Central memory CD8-positive, alpha-beta T cell (primary cell): ENCODE measurements at places on chromosomes 5 and 9.

DNA sequence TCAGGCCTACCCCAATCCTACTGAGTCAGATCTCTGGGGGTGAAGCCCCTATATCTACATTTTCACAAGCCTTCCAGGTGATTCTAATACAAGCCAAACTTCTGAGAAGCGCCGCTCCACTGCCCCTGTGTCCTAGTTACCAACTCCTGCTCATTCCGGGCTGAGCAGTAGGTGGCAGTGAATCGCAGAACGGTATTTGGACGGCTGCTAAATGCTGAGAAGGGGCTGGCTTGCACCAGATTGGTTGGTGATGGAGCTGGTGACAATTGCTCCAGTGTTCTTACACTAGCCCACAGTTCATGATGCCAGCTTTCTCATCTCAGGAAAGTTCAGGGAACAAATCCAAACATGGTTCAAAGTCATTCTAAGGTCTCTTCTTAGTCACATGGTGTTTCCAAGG lies 31.1 kb upstream of the FGF1 start:
- DNase-seq = no peak

DNA sequence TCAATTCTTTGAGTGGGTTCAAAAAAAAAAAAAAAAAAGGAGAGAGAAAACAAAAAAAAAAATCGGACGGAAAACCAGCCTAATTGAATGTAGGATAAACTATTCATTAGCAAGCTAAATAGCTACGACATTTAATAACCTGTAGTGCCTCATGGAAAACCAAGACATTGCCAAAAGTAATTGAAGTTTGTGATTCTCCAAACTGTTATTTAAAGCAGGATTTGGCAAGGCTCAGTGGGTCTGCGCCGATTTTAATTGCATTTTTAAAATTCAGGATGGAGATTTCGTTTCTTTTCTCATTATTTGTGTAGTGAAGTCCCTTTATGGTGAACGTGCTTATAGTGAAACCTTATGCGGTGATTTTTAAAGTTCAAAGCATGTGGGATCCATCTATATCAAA lies 127.2 kb upstream of the NFIB start:
- no peak for DNase-seq

DNA sequence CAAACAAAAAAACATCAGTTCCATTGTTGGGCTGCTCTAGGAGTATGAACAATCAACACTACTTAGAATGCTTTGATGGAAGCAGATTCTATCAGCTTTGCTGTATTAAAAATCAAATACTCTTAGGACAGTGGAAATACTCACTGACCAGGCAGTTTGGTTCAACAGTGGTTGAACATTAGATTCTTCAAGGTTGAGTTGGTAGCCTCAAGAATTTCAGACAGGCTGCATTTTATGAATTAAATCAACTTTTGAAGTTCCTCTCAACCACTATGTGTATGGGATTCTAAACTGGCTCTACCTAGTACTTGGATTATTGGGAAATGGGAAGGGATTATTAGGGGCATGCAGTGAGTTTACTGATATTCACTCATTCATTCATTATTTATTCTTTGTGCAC lies 35.0 kb downstream of the ACTBL2 start:
- DNase-seq = no peak

GRCh38 chr9:20271096-20271495 lies 351.2 kb downstream of the MLLT3 start:
- no peak for DNase-seq

GRCh38 chr5:56229111-56229510 lies 4.0 kb downstream of the ANKRD55 start:
- DNase-seq = no peak

- DNase-seq = no peak
These were observed 233.7 kb upstream of the MSX2 start for GRCh38 chr5:174490728-174491127.

DNA sequence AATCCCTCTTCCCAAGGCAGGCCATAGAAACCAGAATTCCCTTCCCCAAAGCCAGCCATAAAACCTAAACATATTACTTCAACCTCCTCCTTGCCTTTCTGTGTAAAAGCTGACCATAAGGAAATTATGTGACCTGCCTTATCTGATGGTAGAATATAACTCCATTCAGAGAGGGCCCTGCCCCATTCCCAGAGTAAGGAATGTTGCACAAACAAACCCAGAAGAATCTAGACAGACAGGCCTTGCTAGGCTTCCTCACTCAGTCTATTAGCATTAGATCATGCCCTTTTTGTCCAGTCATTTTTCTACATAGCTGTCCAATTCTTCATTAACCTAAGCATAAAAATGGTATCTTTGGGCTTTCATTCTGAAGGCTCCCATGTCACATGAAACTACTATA lies 17.8 kb upstream of the IFNB1 start:
- DNase-seq = no peak

DNA sequence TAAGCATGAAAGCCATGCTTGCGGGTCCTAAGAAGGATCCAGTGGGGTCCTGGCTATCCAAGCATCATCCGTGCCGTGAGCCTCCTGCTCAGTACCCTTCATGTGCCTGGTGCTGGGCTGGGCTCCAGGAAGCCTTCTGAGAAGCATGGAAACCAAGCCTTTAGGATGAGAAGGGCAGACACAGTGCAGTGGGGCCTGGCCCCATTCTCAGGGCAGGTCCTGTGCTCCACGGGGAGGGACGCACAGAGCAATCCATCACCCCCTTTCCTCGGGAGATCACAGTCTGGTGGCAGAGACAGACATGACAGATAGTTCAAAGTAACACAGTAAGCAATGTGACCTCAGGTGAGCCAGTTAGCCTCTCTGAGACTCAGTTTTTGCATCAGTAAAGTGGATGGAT lies 76.9 kb downstream of the RGS3 start:
- no peak for DNase-seq

GRCh38 chr9:38443181-38443580 lies 18.9 kb upstream of the IGFBPL1 start:
- no peak for DNase-seq

GRCh38 chr9:91248707-91249106 lies 113.0 kb downstream of the AUH start:
- no peak for DNase-seq

- DNase-seq = no peak
These were observed 31.8 kb downstream of the TENT4A start for GRCh38 chr5:6744841-6745705.

DNA sequence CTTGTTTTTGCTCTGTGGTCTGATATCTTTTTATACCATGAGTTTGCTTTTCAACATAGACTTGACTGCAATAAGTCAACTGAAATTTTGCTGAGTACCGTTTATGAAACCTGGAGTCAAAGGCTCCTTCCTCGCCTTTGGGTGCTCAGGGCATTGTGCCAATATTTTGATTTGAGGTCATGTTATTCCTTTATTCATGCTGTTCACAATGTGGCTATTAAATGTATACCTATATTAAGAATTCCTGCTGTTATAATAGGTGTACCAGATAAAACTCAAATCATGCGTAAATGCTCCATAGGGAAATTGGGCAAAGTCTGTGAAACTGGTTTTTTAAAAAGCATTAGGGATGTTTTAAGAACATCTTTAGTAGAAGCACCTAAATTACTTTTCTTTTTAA lies 334.0 kb upstream of the NUDT12 start:
- no peak for DNase-seq

DNA sequence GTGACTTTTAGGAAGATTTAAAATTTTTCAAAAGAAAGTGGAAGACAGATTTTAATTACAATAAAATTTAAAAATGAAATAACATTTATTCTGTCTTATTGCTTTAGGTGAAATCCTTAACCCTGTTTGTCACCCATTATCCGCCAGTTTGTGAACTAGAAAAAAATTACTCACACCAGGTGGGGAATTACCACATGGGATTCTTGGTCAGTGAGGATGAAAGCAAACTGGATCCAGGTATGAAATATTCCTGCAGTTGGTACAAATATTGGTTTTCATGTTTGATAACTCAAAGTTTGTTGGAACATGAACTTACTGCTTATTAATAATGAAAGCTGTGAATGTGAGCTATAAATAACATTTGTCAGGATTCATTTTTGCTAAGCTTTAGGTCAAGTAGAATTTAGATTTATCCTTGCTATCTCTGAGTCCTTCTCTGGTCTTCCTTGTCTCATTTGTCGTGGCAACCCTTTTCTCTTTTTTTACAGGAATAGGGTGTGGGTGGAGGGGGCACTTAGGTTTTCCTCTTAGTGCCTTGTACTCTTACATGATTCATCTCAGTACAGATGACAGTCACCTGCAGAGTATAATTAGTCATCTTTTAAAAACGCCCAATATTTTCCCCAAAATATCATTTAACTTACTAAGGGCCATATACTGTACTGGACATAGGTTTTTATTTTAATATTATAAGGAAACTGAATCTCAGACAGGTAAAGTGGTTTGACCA lies 95.3 kb upstream of the RASGRF2 start:
- DNase-seq = no peak

DNA sequence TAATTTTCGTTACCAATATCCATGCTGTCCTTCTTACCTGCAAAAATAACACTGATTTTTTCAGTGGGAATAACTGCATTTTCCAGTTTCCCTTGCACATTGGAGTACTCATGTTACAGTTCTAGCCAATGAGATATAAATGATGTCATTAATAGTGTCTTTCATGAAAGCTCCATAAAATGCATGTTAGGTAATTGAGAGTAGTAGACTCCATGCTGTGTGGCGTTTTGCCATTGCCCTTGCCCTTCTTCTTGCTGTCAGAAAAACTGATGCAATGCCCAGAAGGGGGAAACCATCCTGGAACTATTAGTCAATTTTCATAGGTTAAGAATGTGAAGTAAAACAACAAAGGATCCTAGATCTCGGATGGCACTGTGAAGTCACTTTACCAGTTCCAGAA lies 1765.3 kb downstream of the EFNA5 start:
- no peak for DNase-seq

DNA sequence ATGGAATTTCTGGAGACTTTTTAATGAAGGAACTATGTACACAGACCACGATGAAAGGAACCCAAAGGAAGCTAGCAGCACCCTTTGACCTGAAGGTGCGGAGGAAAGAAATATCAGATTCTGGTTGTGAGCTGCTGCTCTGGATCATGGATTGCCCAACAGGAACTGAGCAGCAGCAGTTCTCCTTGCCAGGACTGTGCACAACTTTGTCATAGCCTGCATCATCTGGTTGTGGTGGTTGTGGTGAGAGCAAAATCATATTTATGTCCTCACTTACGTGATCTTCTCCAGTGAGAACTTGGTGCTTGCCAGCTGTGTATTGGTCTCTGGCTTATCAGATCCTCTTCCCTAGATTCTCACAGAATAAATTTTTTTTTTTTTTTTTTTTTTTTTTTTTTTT lies 70.7 kb upstream of the LPAR1 start:
- no peak for DNase-seq

- DNase-seq = no peak
These were observed 11.4 kb downstream of the ADGRV1 start for GRCh38 chr5:90570034-90570433.

DNA sequence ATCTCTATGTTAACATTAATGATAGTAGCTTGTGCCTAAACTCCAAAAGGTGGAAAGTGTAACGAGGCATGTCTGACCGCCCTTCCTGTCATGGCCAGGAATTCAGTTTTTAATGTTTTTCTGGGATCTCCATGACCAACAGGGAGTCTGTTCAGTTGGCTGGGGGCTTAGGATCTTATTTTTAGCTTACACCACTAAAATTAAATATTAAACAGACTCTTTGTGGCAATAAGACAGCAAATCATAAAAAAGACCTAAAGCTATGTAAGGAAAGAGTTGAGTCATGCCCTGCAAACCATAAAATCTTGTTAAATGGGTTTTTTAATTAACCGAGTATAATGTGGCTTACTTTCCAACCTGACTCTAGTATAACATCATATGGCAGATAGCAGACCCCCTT lies 247.8 kb downstream of the DIRAS2 start:
- no peak for DNase-seq

- DNase-seq = no peak
These were observed 1.9 kb downstream of the RASEF start for GRCh38 chr9:83061036-83061435.

GRCh38 chr9:6551136-6551535 lies 94.4 kb downstream of the GLDC start:
- no peak for DNase-seq

GRCh38 chr5:139763280-139763929 lies 32.2 kb upstream of the PSD2 start:
- no peak for DNase-seq

DNA sequence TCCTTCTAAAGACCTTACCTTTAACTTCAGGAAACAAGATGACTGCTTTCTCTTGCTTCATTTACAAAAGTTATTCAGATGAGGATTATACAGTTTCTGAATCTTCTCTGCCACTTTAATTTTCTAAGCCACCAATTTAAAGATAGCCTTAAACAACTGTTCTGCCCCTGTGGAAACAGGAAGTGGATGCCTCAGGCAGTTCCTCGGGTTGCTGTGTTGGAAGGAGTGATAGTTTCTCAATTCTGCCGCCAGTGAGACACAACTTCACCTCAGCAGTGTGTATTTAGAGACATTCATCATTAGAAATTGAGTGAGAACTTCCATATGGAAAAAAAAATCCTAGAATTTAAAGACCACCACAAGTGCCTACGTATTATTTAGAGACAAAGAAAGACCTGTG lies 475.1 kb upstream of the WWC1 start:
- DNase-seq = no peak

DNA sequence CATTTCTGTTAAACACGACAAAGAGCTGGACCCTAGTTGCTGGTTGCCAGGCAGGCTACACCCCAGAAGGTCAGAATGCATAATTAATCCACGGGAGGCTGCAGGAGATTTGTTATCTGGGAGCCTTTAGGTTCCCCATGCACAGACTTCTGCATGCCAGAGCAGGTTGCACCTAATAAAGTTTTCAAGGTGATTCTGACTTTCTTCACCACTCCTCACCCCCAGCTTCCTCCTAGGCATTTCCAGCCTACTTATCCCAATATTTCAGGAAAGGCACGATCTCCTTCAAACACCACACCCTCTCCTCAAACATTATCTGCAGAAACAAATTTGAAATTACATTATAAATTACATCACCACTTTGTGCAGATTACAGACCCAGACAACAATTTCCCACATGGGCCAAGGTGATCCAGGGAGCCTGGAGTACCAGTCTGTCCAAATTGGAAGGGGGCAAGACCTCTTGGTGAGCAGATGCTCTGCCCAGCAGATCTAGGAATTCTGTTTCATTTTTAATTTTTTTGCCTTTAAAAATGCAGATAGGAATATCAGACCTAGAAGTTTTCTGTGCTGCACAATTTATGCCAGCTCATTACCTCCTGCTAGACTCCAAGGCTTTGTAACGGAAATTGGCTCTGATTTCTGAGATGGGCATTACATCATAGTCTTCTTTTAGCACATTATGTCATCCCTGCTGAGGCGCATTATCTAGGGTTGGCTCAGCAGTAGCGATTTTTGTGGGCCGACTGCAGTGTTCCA lies 363.4 kb upstream of the SLC30A5 start:
- no peak for DNase-seq

DNA sequence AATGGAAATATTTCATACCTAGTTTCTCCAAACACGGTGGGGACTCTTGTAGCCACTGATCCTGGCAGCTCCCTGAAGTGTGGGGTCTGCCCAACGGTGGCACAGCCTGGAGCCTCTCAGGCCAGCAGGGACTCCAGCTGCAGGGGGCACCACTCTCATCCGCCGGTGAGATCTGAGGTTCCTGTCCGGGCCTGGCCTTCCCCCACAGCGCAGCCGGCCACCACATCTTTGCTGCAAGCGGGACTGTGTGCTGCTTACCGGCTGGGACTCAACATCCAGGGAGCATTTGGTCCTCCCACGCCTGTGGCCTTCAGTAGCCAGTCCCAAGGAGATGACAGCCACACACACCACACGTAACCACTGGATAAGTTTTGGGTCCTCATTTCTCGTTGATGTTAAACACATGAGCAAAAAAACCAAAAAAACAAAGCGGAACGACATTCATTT lies 7.7 kb upstream of the NKX2-5 start:
- DNase-seq = no peak

- no peak for DNase-seq
These were observed 651 bp upstream of the AK1 start for GRCh38 chr9:127878001-127878651.
